PC-3 (cell line): ENCODE measurements at places on chromosomes 6 and 20.
A peak's percentile ranks its signal among the peaks of the same experiment; 100 is the strongest.

- DNase-seq: no peak
Measured at GRCh38 chr6:34233867-34234266, 2.8 kb upstream of the HMGA1 start.

GRCh38 chr6:71588490-71588889 lies 297.9 kb upstream of the RIMS1 start:
- no peak for DNase-seq

- DNase-seq: no peak
Measured at GRCh38 chr20:48680650-48681049, 147.1 kb downstream of the PREX1 start.

DNA sequence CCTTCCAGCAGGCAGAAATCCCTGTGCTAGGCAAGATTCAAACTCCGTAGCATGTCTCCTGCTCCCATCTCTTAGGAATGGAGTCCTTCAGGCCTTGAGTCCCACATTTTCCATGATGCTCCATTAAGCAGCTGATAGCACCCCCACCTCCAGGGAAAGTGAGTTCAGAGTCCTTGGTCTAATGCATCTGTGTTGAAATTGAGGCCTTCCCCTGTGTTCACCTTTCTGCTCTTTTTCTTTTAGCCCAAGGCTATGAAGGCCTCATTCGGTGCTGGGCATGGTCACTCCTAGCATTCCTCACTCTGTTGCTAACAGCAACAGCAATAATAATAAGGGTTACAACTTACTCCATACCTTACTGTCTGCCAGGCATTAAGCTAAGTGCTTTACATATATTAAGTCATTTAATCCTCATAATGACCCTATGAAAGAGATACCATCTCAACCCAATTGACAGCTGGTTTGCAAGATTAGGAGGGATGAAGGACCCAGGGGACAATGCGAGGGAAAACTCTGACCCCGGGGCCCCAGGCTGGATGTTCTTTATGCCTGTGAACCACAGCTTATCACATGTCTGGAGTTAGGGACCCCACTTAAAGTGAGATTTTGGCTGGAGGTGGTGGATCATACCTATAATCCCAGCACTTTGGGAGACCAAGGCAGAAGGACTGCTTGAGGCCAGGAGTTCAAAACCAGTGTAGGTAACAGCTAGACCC lies 17.5 kb upstream of the PANK2 start:
- DNase-seq: peak; percentile 35

DNA sequence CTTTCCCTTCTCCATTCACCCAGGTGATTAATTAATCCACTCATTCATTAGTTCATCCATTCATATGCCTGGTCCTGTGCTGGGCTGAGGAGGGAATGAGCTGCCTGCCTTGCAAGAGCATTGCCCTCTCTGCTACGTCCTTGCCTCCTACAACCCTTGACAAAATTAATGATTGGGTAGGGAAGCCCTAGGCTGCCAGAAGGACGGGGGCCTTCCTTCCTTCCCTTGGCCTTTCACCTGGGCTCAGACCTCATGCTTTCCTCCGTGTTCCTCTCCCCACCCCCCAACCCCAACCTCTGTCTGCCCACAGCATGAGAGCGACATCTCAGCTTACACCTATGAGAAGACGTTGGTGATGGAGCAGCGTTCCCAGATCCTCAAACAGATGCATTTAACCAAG lies 25.6 kb downstream of the SLC12A5 start:
- DNase-seq: no peak

DNA sequence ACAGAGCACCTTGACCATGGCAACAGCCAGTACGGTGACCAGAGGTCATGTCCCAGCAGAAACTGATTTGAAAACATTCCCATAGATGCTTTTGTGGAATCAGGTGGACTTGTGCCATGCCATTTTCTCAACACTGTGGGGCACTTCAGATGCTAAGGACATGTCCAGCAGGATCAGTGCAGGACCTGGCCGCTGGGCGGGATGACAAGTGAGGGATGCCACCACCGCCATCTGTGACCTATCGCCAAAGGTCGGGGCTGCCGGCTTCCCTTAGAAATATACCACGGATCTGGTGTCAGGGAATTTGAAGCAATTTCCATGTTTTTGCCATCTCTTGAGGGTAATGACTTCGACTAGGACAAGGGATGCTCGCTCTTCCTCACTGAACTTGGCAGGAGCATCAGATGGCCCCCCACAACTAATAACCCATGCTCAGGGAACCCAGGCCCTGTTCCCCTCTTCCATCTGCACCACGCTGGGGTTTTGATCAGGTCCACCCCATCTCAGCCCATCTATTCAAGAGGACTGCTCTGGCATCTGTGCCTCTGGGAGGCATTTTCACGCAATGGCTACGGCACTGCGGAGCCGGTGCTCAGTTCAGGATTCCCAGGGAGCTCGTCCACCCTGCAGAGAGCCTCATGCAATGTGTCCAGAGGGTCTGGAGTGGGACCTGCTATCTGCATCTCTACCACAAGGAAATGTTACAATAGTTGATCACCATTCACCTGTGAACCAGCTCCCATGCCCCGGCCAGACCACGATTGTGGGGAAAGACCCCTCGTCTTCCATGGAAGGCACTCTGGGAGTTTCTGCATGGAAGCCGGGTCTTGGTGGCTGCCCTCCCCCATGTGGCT lies 302.6 kb downstream of the TAF4 start:
- no peak for DNase-seq

DNA sequence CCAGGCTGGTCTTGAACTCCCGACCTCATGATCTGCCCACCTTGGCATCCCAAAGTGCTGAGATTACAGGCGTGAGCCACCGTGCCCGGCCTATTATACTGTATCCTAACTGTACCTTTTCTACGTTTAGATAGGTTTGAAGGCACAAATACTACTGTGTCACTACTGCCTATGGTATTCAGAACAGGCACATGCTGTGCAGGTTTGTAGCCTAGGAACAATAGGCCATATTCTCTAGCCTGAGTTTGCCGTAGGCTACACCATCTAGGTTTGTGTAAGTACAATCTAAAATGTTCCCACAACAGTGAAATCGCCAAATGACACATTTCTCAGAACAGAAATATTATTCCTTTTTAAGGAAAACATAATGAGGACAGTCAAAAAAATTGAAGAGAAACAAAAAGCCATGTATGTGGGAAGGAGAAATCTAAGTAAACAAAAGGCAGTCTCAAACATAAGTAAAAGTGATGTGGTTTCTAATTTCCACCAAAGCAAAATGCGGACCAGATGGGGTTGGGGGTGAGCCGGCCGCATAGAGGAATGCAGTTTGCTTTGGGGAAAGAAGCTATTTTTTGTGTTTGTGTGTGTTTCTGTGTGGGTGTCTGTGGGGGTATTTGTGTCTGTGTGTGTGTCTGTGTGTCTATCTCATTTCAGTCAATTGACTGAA lies 192.6 kb upstream of the SALL4 start:
- no peak for DNase-seq

- DNase-seq: peak; percentile 75
Measured at GRCh38 chr6:139080255-139080920, 51.8 kb downstream of the ABRACL start.

GRCh38 chr20:16926626-16927430 lies 178.7 kb downstream of the OTOR start:
- DNase-seq: no peak

- DNase-seq: no peak
Measured at GRCh38 chr6:5087389-5087788, 2.2 kb downstream of the PPP1R3G start.

DNA sequence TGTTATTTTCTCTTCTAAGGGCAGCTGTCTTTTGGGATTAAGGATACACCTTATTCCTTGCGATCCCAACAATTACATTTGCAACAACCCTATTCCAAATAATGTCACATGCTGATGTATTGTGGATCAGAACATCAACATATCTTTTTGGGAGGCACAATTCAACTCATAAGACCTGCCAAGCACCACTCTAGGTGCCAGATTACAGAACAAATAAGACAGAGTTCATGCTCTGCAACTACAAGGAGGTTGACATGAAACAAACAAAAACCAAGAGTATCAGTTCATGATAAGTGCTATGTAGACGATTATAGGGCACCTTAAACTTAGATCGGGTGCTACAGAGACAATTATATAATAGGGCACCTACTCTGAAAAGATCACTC lies 203.2 kb upstream of the SGK1 start:
- no peak for DNase-seq

GRCh38 chr6:25324066-25324762 lies 45.0 kb downstream of the CARMIL1 start:
- DNase-seq: no peak

- DNase-seq: no peak
Measured at GRCh38 chr6:46058951-46059350, 43.3 kb upstream of the CLIC5 start.

GRCh38 chr6:154872542-154873114 lies 122.5 kb upstream of the TIAM2 start:
- DNase-seq: no peak

DNA sequence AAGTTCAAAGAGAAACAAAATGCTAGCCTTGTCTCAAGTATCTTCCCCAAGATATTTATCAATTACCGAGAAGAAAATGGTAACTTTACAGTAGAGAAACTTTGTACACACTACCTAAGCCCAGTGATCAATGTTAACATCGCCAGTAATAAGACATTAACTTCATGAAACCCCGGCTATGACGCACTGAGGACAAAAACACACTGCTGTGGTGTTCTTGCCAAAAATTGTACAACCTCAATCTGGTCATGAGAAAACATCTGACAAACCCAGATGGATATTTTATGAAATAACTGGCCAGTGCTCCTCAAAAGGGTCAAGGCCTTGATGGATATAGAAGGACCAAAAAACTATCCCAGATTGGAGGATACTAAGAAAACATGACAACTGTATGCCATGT lies 85.5 kb upstream of the DTNBP1 start:
- DNase-seq: no peak

DNA sequence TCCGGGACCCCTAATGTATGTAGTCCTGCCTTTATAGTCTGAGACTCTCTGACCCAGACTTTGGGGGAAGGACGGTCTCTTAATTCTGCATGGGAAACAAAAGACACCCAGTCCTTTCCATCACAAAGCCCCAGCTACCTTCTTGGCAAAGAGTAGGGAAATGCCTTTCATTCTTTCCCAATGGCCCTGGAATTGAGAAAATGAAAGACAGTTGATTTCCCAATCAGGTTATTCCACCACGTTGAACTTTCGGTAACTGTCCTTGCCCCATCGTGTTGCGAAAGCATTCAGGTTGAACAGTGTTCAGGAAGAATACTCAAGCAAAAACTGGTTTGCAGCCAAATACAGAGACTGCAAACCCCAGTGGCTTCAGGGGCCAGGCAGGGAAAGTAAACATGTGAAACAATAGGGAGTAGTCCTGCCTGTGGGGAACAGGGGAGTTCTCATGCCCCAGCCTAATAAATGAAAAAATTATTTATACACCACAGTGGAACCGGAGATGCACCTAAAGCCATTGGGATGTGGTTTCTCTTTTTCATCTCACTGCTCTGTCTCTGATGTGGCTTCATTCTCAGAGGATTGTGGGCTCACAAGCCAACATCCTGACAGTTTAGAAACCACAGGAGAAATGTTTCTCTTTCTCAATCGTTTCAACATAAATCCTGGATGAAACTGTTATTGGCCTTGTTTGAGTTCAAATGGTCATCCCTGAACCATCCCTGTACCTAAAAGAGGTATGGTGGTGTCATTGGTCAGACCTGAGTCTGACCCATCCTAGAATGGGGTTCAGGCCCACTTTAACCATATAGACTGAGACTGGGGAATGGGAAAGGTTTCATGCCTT lies 44.2 kb upstream of the SLC9A8 start:
- peak; percentile 99 for DNase-seq

DNA sequence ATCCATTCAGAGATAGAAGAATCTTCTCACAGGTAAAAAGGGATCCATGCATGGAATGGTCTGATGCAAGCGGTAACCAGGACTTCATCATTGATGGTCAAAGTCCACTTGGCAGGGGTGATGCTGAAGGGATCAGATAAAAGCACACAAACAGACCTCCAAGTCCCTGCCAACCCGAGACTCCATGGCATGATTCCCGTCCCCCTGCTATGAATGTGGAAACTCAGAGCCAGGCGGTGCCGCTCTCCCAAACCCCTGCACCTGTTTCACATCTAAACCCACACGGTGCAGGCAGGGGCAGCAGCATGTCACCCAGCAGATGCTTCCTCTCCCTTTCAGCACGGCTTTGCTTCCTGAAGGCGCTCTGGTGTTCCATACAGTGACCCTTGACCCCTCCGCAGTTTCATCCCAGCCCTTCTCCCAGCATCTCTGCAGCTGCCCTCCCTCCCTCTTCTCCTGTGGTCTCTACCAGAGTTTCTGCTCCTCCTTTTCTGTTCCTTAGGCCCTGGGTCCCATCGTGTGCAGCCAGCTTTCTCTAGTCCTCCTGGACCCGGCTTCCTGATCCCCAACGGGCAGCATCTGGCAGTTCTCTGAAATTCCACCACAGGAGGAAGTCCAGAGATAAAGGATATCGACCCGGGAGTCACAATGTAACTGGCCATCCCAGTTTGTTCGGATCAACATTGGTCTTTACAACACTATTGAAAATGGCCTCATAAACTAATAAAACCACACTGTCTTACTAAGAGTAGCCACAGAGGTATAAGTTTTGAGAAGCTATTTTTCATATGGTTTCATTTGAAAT lies 235.0 kb downstream of the TTLL2 start:
- DNase-seq: no peak

DNA sequence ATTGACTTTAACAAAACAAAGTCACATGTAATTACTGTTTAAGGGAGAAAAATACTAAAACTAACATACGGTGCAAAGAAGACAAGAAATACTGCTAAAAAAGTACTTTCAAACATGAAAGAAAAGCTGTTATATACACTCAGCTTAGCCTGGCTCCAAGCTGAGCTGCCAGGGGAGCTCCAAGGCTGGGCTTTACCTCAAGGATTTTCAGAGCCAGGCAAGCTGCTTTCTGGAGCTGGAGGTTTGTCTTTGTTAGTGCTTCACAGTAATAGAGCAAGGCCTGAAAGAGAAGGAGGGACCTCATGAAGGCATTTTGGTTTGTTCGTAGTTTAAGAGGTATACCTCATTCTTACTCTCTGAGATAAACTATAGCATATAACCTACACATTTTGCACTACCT lies 19.6 kb upstream of the ARMH2 start:
- no peak for DNase-seq

DNA sequence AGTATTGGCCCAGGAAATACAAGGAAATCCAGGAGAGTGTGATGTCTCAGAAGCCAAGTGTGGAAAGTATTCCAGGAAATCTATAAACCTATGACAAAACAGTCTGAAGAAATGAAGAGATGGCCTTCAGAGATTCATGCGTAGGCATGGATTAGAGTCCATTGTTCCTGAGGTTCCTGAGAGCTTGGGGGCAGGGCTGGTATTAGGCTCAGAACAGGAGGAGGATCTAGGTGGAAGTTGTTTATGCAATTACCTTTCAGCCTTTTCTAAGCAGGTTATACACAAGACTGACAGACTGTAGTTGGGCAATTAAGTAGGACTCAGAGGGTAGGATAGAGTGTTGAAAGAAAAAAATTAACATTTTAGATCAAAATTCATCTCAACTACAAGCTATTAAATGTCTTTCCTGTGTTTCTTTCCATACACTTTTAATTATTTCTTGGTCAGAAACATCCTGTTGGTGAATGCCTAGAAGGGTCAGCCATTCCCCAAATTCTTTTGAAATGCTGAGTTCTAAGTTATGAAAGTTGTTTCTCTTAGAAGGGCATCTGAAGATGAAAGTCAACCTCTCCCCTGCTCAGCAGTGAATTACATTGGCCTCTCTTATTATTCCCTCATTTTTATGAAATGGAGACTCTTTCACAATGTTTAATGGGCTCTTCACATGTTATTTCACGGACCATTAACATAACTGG lies 201.2 kb upstream of the MYLIP start:
- DNase-seq: no peak

- no peak for DNase-seq
Measured at GRCh38 chr20:53346335-53346648, 247.3 kb downstream of the ZNF217 start.

GRCh38 chr6:89066940-89067646 lies 13.5 kb upstream of the PNRC1 start:
- no peak for DNase-seq
